Epithelial cell of proximal tubule (primary cell): ENCODE measurements at places on chromosomes 2 and 18. TPM values are rescaled to one million over a fixed set of nuclear protein-coding genes. Genes with fewer than 3 reads are reported as not detected.

DNA sequence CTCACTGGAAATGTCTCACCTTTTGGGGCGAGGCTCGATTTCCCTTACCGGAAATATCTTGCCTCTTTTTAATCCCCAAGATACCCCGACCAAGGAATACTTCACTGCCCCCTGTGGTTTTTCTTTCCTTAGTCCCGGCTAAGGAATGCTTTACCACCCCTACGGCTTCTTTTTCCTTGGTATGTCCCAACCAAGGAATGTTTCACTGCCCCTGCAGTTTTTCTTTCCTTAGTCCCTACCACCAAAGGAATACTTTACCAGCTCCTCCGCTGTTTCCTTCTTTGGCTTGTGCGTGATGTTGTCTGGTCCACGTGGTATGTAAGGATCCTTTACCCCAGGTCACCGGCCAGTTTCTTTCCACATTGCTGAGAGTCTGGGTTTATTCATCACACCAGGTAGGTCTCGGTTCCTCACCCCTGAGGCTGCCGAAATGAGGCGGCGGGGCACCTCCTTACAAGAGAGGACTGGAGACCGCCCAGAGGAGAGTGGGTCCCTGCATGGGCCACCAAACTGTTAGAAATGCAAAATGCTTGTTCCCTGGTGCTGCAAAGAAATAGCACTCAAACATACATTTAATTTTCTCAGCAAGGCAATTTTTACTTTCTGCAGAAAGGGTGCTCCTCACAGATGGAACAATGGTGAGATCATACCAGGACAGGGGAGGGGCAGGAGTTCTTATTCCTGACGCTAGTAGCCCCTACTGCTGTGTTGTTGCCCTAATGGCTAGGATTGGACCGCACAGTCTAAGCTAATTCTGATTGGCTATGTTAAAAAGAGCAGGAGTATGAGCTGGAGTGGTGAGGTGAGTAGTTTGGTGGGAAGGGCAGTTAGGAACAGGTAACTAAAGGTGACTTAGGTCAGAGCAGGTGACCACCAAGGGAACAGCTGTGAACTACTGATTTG, 33.4 kb upstream of the CLASP1 start:
- no peak for DNase-seq

- DNase-seq, result no peak
Measured at GRCh38 chr2:40220177-40220925, 231.5 kb downstream of the SLC8A1 start.

DNA sequence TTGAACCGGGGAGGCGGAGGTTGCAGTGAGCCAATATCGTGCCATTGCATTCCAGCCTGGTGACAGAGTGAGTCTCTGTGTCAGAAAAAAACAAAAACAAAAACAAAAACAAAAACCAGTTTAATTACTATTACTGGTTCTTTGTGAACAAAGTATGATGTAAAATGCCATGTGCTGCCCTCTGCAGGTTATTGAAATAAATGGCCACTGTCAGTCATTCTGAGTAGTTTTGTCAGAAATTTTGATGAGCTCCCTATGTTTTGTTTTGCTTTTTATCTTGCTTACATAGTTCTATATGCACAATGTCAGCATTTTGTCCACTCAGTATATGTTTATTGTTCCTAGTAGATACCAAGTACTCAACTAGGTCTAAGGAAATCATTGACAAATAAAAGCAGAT, 423.6 kb upstream of the CHST9 start:
- DNase-seq, result no peak

DNA sequence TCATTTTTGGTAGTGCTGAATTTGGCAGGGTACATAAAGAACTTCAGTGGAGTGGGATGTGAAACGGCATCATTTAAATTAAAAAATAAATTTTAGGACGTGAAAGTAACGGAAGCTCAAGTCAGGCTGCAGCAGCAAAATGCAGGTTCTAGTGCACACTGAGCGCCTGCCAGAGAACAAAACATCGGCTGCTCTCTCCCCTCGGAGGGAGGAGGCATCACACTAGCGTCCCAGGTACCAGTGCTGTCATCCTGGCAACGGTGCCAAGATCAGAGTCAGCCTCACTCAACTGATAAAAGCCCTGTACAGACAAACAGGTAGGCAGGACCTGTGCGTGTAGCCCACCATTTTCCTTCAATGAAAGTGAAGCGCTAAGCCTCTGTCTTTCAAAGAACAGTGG, 261.5 kb downstream of the PTGR3 start:
- DNase-seq, result no peak

DNA sequence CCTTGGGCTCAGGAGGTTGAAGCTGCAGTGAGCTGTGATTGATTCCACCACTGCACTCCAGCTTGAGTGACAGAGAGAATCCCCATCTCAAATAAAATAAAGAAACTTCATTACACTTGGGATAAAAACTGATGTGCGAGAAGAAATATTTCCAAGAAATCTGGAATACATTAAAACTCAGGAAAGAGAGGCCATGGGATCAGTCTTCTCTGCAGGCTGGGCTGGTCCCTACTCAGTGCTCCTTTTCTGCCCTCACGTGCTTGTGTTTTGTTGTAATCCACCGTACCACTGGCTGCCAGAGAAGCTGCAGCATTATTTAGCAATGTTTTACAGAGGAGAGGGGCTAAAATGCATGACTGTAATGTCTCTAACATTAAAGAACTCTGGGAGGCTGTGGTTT, 282.0 kb downstream of the SLC8A1 start:
- no peak for DNase-seq

- DNase-seq, result no peak
Measured at GRCh38 chr2:148952621-148953020, 77.6 kb downstream of the KIF5C start.

- no peak for DNase-seq
Measured at GRCh38 chr2:74703373-74703772, 49.3 kb downstream of the SEMA4F start.

DNA sequence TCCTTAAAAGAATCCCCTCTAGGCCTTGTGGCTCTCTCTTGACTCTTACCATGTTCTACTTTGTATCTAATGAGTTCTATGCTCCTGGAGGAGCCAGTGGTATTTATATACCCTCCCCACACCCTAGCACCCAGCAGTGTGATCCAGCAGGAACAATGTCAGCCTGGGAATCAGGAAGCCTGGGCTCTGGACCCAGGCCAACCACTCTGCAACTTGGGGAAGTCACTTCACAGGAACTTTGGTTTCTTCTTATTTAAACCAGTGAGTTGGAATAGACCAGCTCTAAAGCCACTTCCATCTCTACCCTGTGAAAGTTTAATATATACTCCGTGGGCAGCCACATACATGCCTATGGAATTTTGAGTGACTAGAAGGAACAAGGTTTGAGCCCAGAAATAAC, 11.6 kb upstream of the SPTBN1 start:
- DNase-seq, result no peak

DNA sequence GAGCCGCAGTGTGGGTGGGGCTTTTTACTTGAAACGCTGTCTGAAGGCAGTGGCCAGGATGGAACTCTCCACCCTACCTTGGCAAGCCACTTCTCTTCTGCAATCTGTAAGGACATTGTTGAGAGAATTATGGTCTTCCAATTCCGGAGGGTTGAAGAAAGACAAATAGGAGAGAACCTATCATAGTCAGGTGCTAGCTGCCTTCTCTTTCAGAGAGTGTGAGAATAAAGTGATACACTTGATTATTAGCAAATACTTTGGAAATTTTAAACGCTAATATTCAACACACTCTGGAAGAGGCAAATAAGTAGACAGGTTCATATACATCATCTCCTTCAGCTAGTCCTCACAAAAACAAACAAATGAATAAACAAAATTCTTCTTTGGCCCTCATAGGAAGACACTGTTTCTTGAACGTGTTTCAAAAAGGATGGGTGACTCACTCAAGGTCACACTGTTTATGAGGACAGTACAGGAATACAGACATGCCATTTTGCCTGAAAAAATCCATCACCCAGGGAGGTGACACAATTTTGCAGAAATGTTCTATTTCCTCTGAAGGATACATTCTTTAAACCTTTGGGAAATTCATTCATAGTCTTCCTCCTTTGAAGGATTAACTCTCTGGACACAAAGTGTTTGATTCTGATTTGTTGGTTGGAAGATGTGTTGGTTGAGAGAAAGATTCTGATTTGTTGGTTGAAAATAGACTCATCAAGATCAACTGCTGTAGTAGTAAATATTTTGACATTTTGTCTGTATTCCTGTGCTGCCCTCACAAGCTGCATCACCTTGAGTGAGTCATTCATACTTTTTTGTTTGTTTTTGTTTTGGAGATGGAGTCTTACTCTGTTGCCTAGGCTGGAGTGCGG, 2.2 kb upstream of the IL1RN start:
- DNase-seq, result no peak

The ST8SIA3 gene
- total RNA-seq, result not detected in 2 replicates

The PSMD1 gene
- total RNA-seq, result 87.3 and 128 TPM in 2 replicates

The DYNAP gene
- total RNA-seq, result not detected in 2 replicates

- no peak for DNase-seq
Measured at GRCh38 chr2:131425231-131425941, 50.5 kb upstream of the TUBA3D start.

The MC4R gene
- total RNA-seq, result not detected in 2 replicates

The SLC38A11 gene
- total RNA-seq, result 0.17 TPM in 1 of 2 replicates, not detected in the other

- DNase-seq, result no peak
Measured at GRCh38 chr2:37882036-37882435, 43.1 kb upstream of the RMDN2 start.

The HNRNPLL gene
- 27.1 and 29.6 TPM in 2 replicates for total RNA-seq

DNA sequence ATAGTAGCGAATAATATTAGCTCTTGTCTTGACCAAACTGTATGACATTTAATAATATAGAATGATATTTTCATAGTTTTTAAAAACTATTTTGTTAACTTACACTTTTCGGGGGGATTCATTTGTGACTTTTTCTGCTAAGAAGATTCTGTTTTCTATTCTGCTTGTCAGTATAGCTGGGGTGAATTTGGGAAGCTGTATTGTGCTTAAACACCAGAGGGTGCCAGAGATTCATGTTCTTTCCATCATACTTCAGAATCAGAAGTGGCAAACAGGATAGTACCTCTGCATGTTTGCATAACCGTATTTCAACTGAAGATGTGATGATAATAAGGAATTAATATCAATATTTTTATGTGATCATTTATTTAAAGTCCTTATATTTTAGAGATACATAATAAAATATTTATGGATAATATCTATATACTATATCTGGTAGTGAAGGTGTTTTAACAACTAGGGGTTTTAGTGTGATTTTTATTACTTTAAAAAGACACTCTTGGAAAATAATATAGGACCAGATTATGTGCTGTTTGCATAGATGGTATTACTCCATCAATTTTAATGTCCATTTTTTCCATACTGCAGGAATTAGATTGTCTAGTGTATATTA, 81.0 kb downstream of the TAF4B start:
- DNase-seq, result no peak

- no peak for DNase-seq
Measured at GRCh38 chr2:120880381-120880780, 144.7 kb downstream of the GLI2 start.

The PTH2R gene
- total RNA-seq, result not detected in 2 replicates

DNA sequence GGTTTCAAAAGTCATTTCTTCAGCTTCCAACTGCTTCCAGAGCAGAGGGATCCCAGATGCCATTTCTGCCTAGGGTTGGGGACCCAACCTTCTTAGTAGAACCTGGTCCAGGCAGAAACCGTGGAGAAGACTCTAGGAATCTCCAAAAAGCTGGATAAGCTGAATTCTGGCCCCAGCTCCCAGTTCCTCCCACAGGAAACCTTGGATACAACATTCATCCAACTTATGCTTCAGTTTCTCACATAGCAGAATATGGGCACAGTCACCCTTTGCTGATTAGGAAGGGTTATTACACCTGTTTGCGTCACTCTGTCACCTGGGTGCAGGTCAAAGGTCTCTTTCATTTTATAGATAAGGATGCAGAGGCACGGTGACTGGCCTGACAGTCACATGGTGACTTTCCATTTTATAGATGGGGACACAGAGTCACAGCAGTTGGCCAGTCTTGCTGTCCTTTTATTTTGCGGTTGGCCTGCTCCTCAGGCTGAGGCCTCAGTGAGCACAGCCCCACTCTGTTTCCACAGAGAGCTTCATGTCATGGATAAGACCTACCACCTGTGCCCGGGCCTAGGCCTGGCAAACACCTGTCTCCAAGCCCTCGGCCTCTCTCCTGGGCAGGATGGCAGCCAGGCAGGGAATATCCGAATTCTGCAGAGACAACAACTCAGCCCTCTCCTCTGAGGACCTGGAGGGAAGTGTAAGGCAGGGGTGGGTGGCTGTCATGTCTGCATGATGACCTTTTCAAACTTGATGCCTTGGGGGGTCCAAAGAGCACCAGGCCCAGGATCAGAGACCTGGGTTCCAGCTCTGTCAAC, 148.8 kb downstream of the SMAD7 start:
- DNase-seq, result no peak

DNA sequence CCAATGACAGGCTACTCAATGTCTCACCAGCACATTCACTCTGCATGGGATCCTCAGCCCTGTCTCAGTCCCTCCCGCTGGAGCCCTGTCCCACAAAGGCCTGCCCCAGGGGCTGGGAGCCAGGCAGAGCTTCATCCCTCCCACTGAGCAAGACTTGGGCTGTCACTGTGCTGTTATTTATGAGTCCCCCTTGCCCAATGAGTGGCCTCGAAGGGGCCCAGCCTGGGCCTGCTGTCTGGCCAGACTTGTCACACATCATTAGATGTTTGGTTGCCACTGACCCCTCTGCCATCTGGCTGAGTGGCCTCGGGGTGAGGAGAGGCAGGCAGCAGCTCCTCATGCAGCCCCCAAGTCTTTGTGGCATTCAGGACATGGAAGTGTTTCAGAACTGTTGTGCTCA, 330.6 kb upstream of the SKOR2 start:
- DNase-seq, result no peak

DNA sequence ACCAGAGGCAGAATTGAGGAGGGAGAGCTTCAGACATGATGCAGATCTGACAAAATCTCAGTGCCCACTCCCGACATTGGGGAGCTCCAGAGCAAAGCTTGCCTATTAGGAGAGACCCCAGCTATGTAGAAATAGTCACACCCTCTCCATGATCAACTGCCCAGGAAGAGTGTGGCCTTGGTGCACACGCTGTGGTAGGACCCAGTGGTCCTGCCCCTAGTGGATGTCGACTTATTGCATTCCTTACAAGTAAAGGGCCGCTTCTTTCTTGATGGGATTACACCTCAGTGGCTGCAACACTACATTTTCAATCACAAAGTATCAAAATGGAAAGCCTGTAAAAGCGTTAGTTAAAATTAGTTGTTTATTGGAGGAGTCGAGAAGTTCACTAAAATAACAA, 64.2 kb downstream of the VRK2 start:
- no peak for DNase-seq

DNA sequence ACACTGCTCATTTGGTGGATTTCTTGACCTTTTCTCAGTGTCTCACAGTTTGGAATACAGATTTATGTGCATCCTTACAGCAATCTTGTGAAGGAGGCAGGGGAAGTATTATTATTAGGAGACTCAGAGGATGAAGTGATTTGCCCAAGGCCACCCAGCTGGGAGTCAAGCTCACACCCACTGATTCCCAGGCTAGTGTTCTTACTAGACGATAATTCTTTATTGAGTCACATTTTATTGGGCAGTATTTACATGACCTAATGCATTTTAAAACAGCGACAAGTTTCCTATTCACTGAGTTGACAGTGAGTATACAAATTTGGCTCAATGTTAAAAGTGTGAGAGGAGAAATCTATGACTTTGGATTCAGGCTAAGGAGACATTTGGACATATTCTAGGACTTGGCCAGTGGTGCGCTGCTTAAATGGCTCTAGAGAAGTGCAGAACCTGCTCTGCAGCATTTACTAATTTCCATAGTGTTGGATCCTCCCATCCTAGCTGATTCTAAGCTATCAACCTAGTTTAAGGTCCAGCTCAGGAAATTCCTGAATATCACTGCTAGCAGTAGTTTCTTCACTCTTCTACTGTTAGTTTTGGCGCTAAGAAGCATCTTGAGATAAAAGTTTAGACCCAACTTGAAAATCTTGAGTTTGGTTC, 199.3 kb downstream of the MTX2 start:
- DNase-seq, result no peak

The REG3G gene
- not detected in 2 replicates for total RNA-seq
